Upper lobe of left lung (tissue), 6 donors: ENCODE measurements at places on chromosomes 12 and 14. TPM values are rescaled to one million over a fixed set of nuclear protein-coding genes. Genes with fewer than 3 reads are reported as not detected.

GRCh38 chr12:65039301-65039700 is 81.8 kb downstream of the WIF1 start:
- no peaks in the 10 kb centered on the region for H3K4me1 ChIP-seq
- H3K4me3 ChIP-seq: no peak overlapping the region
- DNase-seq: no peak
- H3K27me3 ChIP-seq: no peaks in the 10 kb centered on the region

- no peaks in the 10 kb centered on the region for H3K4me1 ChIP-seq
- H3K4me3 ChIP-seq: no peak overlapping the region
- no peaks in the 10 kb centered on the region for H3K27me3 ChIP-seq
- no peaks in the 10 kb centered on the region for H3K36me3 ChIP-seq
These were observed 91.9 kb downstream of the SLC8A3 start for GRCh38 chr14:70096866-70097265.

DNA sequence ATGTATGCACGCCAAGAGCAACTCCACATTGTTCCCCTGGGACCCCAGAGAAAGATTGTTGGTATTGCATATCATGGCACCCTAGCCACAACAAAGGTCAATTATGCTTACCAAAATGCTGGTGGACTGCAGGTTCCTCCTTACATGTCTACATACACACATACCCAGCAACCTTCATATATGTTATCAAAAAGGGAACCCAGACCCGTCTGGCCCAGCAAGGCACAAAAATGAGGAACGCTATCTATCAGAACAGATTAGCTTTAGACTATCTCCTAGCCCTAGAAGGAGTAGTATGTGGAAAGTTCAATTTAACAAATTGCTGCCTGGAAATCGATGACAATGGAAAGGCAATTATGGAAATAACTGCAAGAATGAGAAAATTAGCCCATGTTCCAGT is 61.5 kb downstream of the DHRS2 start:
- no peak overlapping the region for H3K4me3 ChIP-seq
- no peaks in the 10 kb centered on the region for H3K27me3 ChIP-seq
- peaks cover 10% of the 10 kb centered on the region for H3K4me1 ChIP-seq
- no peak overlapping the region for H3K27ac ChIP-seq

DNA sequence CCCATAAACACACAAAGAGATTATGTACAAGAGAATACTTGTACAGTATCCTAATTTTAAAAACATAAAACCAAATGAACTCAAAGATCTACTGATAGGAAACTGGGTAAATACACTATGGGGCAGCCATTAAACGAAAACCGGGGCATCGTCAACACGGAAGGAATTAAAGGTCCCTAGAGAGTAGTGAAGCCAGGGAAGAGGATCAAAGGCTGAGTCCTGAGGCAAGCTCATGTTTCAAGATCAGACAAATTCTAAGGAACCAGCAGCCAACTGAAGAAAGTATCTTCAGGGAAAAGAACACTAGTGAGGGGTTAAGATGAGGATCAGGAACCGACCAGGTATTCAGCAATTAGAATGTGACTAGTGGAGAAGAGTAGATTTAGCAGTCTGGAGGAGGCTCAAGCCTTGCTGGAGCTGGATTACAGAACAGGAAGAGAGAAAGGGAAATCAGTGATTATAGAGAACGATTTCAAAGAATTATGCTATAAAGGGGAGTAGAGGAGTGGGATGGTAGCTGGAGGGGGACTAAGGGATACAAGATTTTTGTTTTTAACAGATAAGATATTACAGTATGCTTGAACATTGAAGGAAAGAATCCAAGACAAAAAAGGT is 23.7 kb downstream of the SEL1L start:
- H3K36me3 ChIP-seq: no peaks in the 10 kb centered on the region
- peak overlapping the region; percentile 69 for H3K27ac ChIP-seq
- peaks cover 28% of the 10 kb centered on the region for H3K4me1 ChIP-seq

- no peaks in the 10 kb centered on the region for H3K36me3 ChIP-seq
- no peak for DNase-seq
- H3K27me3 ChIP-seq: no peaks in the 10 kb centered on the region
- H3K4me3 ChIP-seq: no peak overlapping the region
These were observed 285.8 kb upstream of the GRIP1 start for GRCh38 chr12:66964629-66965028.

DNA sequence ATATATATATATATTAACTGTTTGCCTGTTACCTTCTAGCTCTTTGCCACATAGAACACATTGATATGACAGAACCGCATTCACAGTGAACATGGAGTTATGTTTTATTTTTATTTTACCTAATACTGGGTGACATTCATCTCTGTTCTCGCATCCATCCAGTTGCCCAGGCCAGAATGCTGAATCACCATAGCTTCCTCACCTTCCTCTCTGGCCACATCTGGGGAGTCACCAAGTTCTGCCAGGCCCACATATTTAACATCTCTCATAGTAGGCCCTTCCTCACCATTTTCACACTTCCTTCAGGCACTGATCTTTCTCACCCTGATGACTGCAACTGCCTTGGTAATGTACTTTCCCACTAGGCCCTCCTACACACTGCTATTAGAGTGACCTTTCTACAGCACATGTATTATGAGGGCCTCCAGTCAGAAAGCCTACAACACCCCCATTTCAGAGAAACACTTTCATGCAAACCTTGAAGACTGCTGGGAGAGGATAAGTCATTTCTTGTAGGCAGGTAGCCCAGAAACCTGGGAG is 106.8 kb downstream of the LGR5 start:
- no peaks in the 10 kb centered on the region for H3K4me1 ChIP-seq
- no peak overlapping the region for H3K27ac ChIP-seq
- no peak for DNase-seq
- H3K27me3 ChIP-seq: no peaks in the 10 kb centered on the region

GRCh38 chr14:35050652-35051051 is 4.6 kb downstream of the FAM177A1 start:
- H3K4me3 ChIP-seq: no peak overlapping the region
- DNase-seq: no peak
- H3K27me3 ChIP-seq: no peaks in the 10 kb centered on the region
- H3K36me3 ChIP-seq: peaks cover 7% of the 10 kb centered on the region

FAM181A gene
- 2.0 TPM for total RNA-seq

CLEC4E gene
- total RNA-seq: 13.2 TPM

GRIP1 gene
- 0.46 TPM for total RNA-seq

OR4E2 gene
- not detected for total RNA-seq

ZNF891 gene
- 1.7 TPM for total RNA-seq

PTCSC3 gene
- total RNA-seq: not detected
